Omental fat pad (tissue), 4 donors: ENCODE measurements at places on chromosomes 16 and 17.

GRCh38 chr17:60156746-60157145 is 7.0 kb downstream of the CA4 start:
- DNase-seq, result no peak

- DNase-seq, result no peak
These were observed 352.4 kb downstream of the C16orf95 start for GRCh38 chr16:86964796-86965241.

DNA sequence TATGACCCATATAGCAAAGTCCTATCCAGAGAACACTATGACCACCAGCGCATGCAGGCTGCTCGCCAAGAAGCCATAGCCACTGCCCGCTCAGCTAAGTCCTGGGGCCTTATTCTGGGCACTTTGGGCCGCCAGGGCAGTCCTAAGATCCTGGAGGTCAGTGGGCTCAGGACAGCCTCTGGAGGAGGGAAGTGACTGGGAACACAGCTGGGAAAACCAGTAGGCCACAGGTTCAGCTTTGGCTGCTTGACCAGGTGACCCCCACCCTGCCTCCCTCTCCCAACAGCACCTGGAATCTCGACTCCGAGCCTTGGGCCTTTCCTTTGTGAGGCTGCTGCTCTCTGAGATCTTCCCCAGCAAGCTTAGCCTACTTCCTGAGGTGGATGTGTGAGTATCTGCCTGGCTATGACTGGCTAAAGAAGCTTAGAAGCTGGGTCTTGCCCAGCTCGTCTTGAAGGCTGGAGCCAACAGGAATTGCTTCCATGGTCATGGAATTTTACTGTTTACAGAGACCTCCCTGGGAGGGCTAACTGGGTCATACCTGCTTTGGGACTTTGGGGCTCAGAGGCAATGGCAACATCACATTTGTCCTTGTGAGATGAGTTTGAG is 1.5 kb upstream of the OVCA2 start:
- no peak for DNase-seq

GRCh38 chr17:14125518-14126137 is 56.3 kb downstream of the COX10 start:
- DNase-seq, result no peak

DNA sequence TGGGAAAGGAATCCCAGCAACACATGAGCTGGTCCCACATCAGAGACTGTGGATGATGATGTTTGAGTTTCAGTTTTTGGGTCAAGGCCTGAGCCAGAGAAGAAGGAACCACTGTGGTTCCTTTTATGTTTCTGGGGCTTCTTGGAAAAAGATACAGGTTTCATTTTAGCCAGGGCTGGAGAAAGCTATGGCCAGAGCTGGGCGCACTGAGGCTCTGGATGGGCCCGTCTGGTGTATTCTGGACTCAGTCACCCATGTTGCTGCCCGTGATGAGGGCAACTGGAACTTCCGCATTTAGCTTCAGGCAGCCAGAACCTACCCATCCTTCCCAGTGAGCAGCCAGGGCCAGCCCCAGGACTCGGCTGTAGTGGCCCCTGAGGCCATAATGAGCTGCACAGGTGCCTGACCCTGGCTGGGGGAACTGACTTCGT is 15.0 kb upstream of the PITPNA start:
- DNase-seq, result no peak

DNA sequence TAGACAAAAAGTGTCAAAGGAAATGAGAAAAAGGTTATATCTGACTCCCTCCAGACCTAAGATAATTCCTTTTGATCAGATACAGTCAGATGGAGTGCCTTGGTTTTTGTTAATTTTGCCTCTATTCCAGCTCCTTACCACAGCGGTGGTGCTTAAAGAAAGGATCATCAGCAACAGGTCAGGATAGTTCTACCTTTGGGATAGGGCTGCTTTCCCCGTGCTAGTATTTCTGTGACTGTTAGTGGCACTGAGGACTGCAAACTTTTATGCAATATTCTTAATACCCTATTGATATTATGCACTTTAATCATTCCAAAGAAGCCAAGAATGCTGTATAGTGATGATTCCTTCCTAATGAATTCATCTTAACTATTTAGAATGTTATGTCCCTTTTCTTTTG is 24.5 kb downstream of the NQO1 start:
- DNase-seq, result no peak
